Spinal cord (tissue), 10 donors: ENCODE measurements at places on chromosomes 1 and 21.

- DNase-seq = no peak
Observed at GRCh38 chr1:161722406-161722805, 1.1 kb downstream of the FCRLB start.

DNA sequence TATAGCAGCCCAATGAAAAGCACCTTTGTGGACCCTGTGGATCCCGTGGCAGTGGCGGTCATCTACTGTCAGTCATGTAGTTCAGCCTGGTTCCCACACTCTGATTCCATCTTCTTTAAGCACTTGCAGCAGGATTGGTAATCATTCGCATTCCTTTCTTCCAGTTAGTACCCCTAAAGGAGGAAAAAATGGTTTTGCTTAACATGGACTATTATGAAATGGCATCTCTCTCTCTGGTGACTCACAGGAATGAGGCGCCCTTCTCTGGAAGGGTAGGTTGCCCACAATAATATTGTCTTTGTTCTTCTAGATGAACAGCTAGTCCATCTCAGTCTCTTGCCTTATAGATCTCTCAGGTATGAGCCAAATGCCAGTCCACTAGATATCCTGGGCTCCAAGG, 127.9 kb upstream of the MROH9 start:
- DNase-seq = no peak

- no peak for DNase-seq
Observed at GRCh38 chr1:234940841-234941240, 187.8 kb downstream of the TOMM20 start.

DNA sequence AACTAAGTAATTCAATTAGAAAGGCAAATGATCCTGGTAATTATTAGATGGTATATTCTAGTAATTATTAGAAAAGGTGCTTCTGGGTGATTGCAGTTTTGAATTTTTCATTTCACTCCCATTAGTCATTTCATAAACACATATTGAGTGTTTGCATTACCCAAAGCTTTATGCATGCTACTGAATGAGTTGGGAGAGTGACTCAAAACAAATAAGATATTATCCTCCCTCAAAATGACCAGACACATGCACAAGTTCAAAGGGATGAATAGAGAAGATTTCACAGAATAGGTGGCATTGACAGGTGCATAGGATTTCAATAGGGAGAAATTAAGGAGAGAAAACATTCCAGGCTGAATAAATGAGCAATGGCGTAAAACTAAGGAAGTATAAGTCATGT, 84.7 kb downstream of the PHTF1 start:
- no peak for DNase-seq

DNA sequence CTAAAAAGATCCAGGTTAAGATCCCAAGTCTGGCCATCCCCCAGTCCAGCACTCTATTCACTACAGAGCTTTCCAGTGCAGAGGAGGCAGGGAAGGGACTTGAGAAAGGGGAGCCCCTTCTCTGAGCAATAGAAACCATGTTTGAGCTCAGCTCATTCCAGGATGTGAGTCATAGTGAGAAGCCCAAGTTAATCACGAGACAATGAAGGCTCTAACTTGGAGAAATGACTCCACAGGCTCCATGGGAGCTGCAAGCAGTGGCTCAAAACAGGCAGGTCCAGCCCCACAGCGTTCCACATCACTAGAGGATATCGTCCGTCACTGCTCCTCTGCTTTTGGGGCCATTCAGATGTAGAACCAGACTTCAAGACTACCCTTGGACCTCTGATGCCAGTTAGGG, 59.1 kb downstream of the CAMK2N1 start:
- DNase-seq = no peak

DNA sequence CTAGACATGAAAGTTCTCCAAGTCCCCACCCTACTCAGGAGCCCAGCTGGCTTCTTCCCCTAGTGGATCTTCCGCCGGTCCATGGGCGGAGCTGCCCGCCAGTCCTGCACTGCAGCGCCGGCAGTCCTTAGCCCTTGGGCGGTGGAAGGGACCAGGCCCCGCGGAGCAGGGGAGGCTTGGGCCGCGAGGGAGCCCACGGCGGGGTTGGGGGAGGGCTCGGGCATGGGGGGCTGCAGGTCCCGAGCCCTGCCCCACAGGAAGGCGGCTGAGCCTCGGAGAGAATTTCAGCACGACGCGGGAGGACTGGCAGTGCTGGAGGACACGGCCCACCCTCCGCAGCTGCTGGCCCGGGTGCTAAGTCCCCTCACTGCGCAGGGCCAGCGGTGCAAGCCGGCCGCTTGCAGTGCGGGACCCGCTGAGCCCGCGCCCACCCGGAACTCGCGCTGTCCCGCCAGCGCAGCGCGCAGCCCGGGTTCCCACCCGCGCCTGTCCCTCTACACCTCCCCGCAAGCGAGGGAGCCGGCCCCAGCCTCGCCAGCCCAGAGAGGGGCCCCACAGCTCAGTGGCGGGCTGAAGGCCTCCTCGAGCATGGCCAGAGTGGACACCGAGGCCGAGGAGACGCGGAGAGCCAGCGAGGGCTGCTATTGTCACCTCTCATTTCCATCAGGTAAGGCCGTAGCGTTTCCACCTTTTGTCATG, 1398.6 kb downstream of the MRPL39 start:
- DNase-seq = no peak

DNA sequence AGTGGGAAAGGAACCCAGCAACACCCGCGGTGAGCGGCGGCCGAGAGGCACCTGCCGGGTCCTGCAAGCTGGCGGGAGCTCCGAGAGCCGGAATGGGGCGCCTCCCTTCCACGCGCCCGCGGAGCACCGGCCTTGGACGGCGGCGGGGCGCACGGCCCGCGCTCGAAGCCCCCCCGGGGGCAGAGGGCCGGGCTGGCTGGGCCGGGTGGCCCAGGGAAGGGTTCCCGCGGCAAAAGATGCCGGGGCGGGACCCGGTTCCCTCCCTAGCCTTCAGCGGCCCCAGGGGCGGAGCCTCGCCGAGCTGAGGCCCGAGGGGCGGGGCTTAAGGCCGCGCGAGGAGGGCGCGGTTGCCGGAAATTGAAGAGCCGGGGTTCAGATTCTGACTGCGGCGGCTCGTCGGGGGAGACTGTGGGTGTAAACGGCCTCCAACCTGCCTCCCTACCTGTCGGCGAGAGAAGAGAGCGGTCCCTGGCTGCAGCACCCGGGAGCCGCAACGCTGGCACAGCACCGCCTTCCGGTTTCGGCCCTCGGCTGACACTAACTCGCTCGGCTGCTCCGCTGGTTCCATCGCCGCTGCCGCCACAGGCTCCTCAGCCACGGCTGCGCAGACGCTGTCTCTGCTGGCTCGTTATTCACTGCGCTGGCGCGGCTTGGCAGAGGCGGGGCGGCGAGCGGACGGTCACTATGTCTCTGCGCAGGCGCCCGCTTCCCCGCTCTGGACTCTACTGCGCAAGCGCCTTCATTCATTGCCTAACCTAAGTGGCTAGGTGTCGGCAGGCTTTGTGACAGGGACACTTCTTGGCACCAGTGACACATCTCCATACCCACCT, at the start of gene RABIF:
Gene RABIF (minus strand): TSS at position 619 of the 830 bp plus-strand sequence. CDS start 51 bp downstream, at position 568.
- peak; percentile 91 for DNase-seq

DNA sequence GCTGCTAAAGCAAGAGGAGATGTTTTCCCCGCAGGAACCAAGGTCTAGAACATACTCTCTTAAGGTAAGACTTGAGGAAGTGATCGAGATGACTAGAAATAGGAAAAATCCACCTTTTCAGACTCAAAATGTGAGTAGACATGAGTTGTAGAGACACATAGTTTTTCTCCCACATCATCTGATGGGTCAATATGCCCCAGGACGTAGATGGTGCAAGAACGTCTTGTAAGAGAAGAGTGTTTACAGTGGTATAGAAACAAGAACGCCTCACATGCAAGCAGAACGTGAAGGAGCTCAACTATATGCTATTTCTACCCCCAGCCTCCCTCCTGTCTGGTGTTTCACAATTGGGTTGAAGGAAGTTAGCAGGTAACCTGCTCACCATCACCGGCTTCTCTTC, 144.0 kb upstream of the BACE2 start:
- DNase-seq = no peak
